ENCODE measurements at places on chromosomes 1 and 21. TPM values are rescaled to one million over a fixed set of nuclear protein-coding genes. Genes with fewer than 3 reads are reported as not detected.

Gene TNFRSF8
- 16.0 TPM for total RNA-seq

Gene TIE1
- 2.6 TPM for total RNA-seq

Gene HES3
- 38.8 TPM for total RNA-seq

Gene WNT3A
- total RNA-seq, result 0.31 TPM
